ENCODE measurements at places on chromosomes 11 and 22.

GRCh38 chr22:25853501-25854284 is 111.7 kb downstream of the MYO18B start:
- DNase-seq: no peak

- no peak for DNase-seq
These were observed 127.9 kb upstream of the NTM start for GRCh38 chr11:131242476-131243000.

DNA sequence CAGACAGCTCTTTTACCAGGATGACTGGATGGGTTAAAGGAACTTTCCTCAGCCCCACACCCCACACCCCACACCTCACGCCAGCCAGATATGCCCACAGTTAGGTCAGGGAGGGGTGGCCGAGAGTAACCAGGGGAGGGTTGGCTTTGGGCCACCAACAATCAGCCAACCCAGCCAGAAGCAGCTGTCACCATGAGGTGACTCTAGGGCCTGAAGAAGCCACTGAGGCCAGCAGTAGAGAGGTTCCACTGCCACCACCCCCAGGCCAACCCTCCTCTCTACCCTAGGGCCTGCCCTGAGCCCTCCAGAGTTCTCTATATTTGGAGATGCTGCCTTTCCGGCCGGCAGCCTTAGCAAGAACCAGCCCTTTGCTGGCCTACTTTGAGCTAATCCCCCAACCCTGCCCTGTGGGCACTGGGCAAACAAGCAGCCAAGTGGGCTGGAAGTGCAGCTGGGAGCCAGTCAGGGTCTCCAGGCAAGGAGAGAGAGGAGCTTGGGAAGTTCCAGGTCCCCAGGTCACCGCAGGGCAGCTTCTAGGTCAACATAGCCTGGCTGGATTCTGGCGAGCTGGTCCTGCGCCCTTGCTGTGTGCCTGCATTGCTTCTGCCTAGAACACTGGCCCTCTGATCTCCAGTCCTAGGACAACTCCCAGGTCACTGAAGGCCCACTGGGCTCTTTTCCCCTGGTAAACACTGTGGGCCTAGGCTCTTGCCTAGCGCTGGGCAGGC is 12.0 kb upstream of the SYT8 start:
- DNase-seq: no peak

DNA sequence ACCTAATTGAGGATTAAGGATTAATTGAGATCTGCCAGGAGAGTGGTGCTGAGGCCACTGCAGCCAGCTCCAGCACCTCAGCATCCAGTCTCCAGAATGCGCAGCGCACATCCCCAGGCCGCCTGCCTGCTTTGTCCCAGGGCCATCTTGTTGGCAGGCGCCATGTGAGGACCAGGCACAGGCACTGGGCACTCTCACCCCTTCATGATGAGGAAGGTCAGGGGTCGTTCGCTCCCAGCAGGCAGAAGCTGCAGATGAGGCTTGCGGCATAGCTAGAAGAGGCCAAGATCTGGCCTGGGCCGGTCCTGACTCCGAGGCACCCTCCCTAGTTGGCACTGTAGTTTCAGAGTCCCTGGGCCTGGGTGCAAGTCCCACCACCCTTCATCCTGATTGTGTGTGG is 6.4 kb downstream of the CABP2 start:
- DNase-seq: no peak

DNA sequence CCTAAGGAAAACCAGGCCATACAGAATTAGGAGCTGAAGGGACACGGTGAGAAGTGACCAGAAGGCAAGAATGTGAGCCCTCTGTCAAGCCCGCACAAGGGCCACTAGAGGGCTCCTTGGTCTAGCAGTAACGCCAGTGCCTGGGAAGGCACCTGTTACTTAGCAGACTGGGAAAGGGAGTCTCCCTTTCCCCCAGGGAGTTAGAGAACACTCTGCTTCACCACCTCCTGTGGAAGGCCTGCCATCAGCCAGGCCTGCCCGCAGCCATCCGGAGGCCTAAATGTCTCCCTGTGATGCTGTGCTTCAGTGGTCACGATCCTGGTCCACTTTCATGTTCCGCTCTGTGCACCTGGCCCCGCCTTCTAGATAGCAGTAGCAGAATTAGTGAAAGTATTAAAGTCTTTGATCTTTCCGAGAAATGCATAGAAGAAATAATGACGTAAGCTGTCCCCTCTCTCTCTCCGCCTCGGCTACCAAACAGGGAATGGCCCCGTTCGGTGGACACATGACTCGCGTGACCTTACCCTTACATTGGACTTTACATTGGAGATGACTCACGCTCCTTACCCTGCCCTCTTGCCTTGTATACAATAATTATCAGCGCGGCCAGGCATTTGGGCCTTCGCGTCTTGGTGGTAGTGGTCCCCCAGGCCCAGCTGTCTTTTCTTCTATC is 10.7 kb upstream of the GSTP1 start:
- peak; percentile 42 for DNase-seq

DNA sequence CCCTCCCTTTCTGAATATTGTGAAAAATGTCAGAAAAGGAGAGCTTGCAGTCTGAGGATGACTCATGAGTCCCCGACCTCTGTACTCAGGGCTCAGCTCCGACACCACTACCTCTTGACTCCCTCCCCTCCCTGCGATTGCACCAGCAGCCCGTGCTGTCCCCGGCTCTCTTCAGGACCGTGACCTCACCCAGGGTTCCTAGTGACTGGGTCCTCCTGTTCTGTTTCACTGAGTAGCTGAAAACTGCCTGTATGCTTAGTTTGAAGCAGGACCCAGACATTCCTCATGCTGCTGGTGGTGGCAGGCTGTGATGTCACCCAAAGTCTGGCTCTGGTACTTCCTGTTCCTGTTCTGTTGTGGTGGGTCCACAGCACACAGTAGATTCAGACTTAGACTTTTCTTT is 11.7 kb downstream of the PHRF1 start:
- peak; percentile 47 for DNase-seq

DNA sequence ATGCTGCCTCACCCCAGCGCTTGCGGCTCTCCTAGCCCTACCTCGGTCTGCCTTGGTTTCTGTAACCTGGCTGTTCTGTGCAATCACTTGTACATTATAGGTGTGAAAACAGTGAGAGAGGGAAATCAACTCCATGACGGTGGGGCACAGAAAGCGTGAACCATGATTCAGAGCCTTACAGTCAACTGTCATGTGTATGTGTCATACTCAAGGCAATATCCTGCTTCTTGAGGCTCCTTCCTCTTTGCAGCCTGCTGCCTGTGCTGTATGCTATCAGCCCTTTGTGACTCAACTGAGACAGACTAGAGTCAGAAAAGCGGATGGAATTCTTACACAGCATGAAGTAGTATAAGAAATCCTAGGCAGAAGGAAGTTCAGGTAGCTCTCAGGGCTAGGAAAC is 2.1 kb downstream of the NRIP3 start:
- DNase-seq: peak; percentile 84

- DNase-seq: no peak
These were observed 42.0 kb downstream of the BLID start for GRCh38 chr11:122074022-122074421.

DNA sequence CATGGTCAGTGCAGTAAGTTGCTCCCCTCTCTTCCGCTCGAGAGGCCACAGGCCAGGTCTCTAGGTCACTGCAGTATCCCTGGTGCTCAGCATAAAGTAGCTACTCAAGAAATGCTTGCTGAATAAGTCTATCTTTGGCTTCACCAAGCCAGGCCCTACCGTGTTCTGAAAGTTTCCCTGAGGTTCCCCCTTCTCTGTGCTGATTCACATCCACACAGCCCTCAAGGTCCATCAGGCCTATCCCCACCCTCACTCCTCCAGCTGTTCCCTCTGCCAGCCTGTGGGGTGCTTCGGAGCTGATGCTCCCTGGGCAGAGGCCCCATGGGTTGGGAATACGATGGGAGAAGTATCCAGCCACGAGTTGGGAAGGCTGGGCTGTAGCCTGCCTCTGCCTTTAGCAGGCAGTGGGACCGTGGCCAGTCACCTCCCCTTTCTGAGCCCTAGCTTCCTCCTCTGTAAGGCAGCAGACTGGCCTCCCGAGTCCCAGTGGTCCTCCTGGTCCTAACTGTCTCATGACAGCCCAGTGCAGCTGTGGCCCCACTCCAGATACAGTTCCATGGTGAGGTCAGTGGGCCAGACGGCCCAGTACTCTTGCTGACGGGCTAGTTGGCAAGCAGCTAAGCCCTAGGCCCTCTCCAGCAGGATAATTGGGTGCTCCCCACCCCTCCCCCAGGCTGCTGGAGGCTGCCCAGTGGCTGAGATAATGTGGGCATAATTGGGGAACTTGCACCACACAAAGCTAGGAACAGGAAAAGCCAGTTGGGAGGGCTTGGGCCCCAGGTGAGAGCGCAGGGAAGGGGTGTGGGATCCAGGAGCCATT is 48.2 kb downstream of the NECTIN1 start:
- DNase-seq: no peak

DNA sequence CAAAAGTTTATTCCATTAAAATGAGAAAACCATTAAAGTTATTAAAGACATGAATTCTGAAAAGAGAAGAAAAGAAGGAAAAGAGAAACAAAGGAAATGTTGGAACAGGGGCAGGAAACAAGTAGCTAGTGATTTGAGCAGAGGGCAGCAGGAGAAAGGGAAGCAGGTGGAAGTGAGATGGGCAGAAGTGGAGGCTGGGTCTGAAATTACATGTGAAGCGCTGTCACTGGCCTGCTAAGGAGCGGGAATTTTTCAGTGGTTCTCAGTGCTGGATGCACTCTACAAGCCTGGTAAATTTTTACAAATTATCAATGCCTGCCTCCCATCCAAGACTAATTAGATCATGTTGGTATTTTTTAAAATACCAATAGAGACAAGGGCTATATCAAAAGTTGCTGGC is 48.4 kb downstream of the NOX4 start:
- DNase-seq: no peak

GRCh38 chr11:119470317-119471291 is 47.6 kb upstream of the THY1 start:
- DNase-seq: peak; percentile 93

DNA sequence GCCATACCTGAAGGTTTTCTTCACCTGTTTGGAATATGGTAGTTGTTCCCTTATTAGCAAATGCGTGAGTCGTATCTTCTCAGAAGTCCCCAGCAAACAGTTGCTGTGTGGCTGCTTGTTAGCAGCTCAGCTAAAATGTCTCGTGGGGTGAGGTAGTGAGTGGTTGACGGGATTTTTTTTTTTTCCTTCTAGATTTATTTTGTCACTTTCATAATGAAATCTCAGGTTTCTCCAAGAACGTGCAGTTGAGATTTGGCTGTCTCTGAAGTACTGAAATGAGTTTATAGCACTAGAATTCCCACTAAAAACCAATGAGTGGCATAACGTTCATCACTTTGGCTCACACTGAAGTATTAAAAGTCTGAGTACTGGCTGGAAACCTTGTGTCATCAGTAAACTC is 16.8 kb downstream of the RCN1 start:
- no peak for DNase-seq

GRCh38 chr11:43941257-43941994 is 1.0 kb upstream of the C11orf96 start:
- no peak for DNase-seq

DNA sequence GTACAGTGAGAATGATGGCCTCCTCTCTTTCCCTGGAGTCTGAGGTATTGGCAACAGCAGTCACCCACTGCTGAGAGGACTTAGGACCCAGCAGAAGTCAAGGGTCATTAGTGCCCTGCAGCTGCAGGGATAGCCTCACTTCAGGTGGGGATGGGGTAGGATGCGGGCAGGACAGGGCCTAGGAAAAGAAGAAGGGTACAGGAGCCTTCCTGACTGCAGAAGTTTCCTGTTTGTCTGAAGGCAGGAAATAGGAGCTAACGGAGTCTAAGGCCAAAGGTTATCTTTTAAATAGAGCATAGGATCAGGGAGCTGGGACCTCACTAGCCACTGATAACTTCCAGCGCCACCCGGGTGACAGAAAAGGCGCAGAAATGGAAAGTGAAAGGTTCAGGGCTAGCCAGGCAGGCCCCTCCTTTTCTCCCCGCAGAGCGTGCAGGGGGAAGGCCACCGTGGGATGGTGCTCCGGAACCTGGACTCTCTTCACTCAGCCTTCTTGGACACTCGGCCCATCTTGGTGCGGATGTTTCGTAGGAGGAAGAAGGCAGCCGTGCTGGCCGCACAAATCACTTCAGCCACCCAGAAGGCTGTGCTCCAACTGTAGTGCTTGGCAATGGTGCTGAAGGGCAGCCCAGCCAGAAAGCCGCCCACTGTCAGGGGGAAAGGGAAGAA is 6.0 kb downstream of the TRAPPC4 start:
- DNase-seq: no peak

- DNase-seq: peak; percentile 72
These were observed 14.2 kb downstream of the PRR33 start for GRCh38 chr11:1877211-1878136.

DNA sequence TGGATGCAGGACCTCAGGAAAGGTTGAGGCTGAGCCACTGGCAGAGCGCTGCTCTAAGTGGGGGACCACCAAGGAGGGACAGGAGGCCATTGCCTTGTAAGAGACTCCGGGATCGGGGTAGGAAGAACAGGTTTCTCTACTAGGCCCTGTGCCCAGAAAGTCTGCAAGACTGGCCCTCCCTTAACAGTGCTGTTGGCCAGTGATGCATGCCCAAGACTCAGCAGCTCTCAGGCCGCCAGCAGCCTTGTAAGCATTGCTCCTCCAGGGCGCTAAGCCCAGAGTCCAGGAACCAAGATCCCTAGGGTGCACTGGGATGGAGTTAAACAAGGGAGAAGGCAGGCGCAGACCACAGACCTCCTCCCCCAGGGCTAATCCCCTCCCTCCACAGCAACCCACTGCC is 39.3 kb upstream of the PANX1 start:
- no peak for DNase-seq

GRCh38 chr11:111047374-111047773 is 198.2 kb upstream of the POU2AF2 start:
- no peak for DNase-seq

DNA sequence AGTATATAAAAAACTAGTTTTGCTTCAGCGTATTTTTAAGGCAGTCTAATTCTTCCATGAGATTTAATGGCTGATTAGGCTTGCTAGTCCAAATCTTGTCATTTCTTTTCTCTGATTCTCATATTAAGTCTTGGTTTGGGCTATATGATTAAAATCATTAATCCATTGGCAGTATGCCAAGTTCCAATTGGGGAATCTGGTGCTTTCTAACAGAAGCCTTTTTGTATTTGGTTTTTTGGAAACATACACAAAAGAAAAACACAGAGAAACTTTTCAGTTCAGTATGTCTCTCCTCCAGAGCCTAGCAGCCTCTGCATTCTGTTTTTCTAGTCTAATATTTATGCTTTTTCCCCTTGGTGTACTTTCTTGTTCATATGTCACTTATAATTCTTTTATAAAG is 37.9 kb downstream of the SWAP70 start:
- DNase-seq: peak; percentile 22

DNA sequence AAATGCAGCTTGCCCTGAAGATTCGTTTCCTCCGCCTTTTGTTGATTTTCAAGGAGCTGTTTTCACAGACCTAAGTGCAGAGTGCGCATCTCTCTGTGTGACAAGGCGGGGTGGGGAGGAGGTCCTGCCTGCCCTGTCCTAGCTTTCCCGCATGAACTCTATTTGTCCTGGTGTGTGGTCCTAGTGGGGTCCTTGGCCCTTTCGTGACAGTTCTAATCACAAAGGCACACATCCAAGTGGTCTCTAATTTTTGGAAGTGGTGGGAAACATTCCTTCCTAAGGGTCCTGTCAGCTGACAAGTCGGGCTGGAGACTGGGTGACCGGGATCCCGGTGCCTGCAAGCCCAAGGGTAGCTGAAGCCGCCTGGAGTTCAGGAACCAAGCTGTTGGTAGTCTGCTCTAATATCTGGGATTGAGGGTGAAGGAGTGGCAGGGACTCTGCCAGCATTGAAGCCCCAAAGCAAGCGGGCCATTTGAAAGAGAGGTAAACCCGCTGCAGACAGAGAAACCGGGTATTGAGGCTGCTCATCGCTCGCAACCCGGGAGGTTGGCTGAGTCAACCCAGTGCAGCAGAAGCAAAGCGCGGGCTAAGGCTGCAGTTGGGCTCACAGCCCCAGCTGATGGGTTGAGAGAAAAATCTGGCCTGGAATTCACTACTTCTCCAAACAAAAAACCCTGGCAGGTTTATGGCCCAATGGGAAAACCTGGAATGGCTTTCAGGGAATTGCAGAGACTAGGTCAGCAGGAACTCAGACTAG is 28.1 kb upstream of the FBXO3 start:
- peak; percentile 92 for DNase-seq
